CD4-positive, alpha-beta T cell (primary cell): ENCODE measurements at places on chromosomes 3 and 15. TPM values are rescaled to one million over a fixed set of nuclear protein-coding genes. Genes with fewer than 3 reads are reported as not detected.
A peak's percentile ranks its signal among the peaks of the same experiment; 100 is the strongest.

Gene PAK6
- 0.34 TPM for total RNA-seq

DNA sequence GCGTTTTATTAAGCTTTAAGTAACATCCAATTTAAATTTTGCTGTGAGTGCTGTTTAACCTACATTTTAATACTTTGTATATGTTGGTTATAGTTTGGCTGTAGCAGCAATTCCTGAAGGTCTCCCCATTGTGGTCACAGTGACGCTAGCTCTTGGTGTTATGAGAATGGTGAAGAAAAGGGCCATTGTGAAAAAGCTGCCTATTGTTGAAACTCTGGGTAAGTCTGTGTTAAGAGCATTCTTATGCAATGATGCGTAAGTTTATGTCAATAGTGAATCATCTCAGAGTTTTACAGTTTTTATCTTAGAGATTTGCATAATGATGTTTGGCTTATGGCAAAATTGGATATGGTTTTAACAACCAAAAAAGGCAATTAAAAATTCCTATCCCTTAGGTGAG is 62.7 kb downstream of the ASTE1 start:
- DNase-seq, result no peak

GRCh38 chr3:11562277-11562881 is 81.3 kb downstream of the VGLL4 start:
- DNase-seq, result no peak

DNA sequence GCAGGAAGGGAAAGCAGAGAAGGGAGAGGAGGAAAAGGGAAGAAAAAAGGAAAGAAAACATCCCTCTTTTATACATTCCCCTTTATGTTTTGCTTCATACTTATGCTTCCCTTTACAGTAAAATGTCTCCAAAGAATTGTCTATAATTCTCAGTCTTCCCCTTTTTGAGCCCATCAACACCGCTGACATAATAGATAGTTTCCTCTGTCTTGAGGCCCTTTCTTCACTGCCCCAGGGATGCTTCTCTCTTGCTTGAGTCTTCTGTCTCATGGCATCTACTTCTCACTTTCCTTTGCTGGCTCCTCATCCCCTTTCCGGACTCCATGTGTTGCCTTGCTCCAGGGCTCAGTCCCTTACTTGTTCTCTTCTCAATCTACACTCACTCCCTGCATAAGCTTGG is 99.7 kb upstream of the DAZL start:
- DNase-seq, result no peak

Gene CA12
- not detected for total RNA-seq

- no peak for DNase-seq
Measured at GRCh38 chr3:45952456-45952855, 9.2 kb downstream of the CXCR6 start.

Gene THOC7
- 23.7 TPM for total RNA-seq

- no peak for DNase-seq
Measured at GRCh38 chr15:96165775-96166174, 164.7 kb upstream of the NR2F2 start.

DNA sequence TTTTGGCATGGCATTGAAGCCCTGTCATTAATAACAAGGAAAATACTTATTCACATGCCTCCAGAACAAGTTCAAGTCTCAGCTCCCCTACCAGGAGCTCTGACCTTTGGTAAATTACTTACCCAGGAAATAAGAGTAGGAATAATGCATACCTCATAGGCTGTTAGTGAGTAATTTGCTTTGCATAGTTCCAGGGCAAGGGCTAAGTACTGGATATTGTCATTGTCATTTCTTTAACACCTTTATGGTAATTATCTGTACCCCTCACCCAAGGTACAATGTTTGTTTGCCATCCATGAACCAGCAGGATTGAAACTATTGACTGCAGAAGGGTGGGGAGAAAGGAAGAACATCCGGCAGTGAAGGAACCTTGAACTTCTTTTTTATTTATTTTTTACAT is 148.5 kb downstream of the SOX2 start:
- no peak for DNase-seq

DNA sequence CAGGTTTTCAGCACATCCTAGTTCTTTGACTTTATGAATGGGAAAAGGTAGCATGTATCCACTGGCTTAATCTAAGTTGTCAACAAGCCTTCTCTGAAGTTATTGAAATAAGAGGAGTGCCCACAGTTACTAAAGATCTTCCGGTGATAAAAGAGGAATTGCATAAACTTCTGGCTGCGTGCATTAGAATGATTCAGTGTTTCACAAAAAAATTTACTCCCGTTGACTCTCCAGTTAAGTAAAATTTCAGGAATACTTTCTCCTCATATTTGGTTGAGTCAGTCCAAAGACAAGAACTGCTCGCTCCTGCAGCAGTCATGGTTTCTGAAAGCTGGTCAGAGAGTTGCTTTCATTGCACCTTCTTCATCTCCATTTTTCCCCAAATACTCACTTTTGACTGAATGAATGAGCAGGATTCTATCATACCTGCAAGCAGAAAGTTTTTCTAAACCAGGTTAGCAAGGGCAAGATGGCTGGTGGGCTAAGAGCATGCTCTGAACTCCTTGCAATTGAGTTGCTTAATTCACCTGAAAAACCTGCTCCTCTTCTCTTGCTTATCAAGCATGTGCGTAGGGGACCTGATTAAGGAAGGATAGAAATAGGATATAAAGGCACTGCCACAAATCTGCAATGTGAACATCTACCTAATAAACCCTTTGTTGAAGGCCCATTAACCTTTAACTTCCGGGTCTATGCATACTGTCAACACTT is 64.2 kb upstream of the TIMP4 start:
- DNase-seq, result no peak

Gene SPINT1
- total RNA-seq, result 1.0 TPM

DNA sequence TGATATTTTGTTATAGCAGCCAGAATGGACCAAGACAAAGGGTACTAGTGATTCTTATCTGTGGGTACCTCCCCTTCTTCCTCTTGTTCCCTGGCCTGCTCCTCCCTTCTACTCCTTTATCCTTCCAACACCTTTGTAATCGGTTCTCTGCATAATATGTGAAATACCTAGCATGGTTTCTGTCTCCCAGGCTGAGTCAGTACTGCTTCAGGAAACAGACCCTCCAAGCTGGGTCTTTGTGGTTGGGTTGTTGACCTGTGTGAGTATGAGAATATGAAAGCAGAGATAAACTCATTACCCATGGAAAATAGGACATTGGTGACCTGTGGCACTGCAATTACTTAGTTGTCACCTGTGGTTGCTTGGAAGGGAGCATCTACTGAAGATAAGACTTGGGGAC is 69.3 kb upstream of the KLF13 start:
- no peak for DNase-seq

Gene GXYLT2
- not detected for total RNA-seq

Gene SSR3
- total RNA-seq, result 79.5 TPM

DNA sequence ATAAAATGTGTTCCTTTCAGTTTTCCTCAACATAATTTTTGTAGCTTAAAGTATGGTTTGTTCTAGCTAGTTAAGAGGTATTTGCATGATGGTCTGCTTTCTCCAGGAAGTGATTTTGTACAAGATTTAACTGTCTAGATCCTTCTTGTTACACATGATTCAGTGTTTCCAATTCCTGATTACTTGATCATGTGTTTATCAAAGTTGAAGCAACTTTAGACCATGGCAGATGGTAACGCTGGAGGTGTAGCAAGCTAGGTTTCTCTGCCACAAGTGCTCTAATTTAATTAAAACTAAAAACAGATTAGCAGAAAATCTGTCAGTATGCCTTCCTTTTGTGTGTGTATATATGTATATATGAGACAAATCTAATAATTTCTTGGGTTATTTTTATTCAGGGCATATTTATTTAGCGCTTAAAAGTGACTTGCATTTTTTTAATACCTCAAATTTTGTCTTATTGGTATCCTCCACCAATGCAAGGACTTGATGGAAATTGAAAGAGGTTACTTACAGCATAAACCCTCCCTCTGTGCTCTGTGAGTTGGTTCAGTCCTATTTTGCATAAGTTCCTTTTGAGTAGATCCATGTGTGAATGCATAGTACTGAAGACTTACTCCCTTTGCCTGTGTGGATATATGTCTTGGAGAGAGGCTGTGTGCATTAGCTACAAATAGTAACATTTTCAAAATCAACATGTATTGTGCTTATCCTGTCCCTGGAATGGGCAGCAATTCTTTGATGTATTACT is 157.3 kb upstream of the CGNL1 start:
- DNase-seq, result no peak

- no peak for DNase-seq
Measured at GRCh38 chr3:70606018-70606417, 293.6 kb upstream of the MDFIC2 start.

Gene CPNE9
- total RNA-seq, result 0.45 TPM

- peak; percentile 51 for DNase-seq
Measured at GRCh38 chr15:31328428-31328968, 1.9 kb downstream of the KLF13 start.

DNA sequence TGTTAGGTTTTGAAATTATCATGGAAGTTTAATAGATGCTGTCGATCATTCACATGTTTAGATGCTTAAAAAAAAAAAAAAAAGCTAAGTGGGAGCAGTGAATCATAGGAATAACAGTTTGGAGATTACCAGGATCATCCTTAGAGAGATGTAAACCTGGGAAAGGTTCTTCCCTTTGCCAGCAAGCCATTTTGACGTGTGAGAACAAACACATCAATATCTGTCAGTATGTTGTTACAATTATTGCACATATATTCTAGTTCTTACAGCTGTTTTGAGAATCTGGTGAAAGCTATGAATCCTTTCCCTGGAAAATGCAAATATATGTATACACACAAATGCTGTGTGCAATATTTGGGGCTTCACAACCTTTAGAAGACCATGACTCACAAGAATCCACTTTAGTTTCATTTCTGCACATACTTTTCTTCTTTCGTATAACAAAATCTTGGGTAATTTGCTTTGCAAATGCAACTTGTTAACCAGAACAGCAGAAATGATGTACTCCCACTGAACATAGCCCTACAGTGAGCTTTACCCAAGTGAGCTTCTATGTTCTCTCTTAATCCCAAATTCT is 12.0 kb downstream of the NFKBIZ start:
- DNase-seq, result no peak

DNA sequence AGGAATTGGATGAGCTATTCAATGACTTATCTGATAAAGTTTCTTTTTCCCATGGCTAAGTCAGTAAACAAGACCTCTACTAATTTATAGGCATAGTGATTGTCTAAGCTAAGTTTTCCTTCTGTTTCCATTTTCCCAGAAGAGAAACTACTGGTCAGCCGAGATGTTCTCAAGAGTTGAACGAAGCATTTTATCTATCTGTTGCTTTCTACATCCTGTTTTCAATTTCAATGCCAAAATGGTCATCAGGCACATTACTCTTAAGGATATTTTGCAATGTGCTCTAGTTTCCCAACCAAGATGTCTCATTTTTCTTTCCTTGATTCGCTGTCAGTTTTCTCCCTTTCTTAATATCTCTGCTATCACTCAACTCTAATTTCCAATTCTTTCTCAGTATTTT is 228.7 kb downstream of the MBNL1 start:
- no peak for DNase-seq

GRCh38 chr15:100175406-100176114 is 166.2 kb downstream of the ADAMTS17 start:
- no peak for DNase-seq

DNA sequence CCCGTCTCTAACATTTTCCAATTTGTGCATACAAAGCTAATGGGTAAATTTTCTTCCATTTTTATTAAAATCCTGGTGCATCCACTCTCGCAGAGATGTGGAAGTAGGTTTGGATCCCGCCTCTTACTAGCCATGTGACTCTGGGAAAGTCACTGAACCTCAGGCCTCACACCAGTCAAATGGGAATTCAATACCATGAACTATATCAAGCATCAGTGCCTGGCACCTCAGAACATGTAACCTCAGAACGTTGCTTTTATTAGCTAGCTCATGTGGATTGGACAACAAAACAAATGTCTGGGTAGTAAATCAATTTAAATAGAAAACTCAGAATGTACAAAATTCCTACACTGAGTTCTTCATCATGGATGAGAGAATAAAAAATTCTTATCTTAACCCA is 60.7 kb downstream of the ANXA2 start:
- no peak for DNase-seq

DNA sequence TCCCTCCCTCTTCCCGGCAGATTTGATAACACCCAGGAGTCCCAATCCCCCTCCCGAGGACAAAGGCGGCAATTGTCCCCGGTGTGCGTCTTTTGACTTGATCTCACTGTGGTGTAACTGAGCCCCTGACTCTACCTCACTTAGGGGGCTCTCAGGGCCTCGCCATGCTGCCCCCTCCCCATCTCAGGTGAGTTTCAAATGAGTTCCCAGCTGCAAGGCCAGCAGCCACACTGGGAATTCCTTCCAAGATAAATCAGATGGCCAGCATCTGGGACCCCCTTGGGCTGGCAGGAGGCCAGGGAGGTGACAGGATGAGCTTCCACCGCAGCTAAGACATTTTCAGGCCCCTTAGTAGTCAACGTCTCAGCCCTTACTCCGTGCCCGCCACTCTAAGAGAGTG is 35.0 kb downstream of the WNT7A start:
- DNase-seq, result no peak

GRCh38 chr3:48894516-48894915 is 4.2 kb downstream of the SLC25A20 start:
- no peak for DNase-seq

DNA sequence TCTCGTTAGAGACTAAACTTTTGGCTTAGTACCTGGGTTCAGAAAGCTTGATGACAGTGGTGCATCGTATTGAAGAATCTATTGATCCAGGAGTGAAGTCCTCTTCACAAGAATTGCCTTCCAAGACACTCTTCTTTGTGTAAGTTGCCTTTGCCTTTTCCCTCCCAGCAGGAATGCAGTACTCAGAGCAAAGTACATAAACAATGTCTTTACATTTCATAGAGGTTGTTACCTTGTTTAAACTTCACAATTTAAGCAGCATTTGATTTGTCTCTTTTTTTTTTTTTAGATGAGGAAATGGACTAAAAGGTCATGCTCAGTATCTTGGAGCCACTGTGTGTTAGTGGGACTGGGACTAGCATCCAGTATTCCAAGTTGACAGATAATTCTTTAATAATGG is 9.9 kb downstream of the RAB7A start:
- no peak for DNase-seq

GRCh38 chr3:126947429-126947828 is 35.5 kb upstream of the PLXNA1 start:
- DNase-seq, result no peak

Gene TXNRD3
- 1.5 TPM for total RNA-seq

Gene CCDC39
- not detected for total RNA-seq

Gene GPR27
- total RNA-seq, result 1.1 TPM
